ENCODE measurements at places on chromosomes 12 and 14.

- DNase-seq, result no peak
Observed at GRCh38 chr12:106747973-106748436, 26.5 kb upstream of the RIC8B start.

DNA sequence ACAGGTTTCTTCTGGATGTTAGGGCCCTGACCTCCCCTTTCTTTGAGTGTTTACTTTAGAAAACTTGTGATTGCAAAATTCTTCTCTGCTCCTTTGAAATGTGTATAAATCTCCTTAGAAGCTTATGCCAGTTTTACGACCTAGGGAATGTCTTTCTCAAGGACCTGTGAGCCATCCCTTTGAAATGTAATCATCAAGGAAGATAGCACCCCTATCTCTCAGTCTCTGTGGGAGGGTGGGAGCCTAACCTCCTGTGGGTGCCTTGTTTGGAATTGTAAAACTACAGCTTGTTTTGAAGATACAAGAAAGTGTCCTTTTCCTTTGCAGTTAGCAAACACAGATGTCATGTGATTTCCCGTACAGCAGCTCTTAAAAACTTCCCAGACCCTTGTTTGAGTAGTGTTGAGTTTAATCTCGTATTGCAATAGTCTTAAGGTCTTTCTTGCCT, 3.3 kb downstream of the OR10AD1 start:
- DNase-seq, result no peak

DNA sequence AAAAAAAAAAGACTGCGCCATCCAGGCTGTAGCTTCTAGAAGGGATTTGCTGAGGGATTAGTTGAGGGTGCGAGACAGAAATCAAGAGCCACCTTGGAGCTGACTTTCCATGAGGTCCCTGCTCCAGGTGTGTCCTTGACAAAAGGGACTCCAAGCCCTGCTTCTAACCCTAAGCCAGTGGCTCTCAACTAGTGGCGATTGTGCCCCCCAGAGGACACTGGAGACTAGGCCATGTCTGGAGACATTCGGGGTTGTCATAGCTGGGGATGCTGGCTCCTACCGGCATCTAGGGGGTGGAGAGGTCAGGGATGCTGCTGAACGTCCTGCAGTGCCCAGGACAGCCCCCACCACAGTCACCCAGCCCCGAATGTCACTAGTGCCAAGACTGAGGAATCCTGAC, 40.6 kb downstream of the SPRING1 start:
- DNase-seq, result no peak

GRCh38 chr12:116186482-116187150, 90.9 kb downstream of the MED13L start:
- DNase-seq, result no peak

GRCh38 chr14:105059035-105059924, 6.0 kb downstream of the GPR132 start:
- no peak for DNase-seq

Data from neural crest cell (in vitro differentiated cells).